ENCODE measurements at places on chromosomes 5 and 9. TPM values are rescaled to one million over a fixed set of nuclear protein-coding genes. Genes with fewer than 3 reads are reported as not detected.

The LCN9 gene
- not detected for total RNA-seq

GRCh38 chr5:62051747-62052146, 254.3 kb upstream of the KIF2A start:
- no peaks in the 10 kb centered on the region for H3K36me3 ChIP-seq
- H3K27me3 ChIP-seq: peaks cover 3% of the 10 kb centered on the region
- H3K4me1 ChIP-seq: no peaks in the 10 kb centered on the region
- no peak overlapping the region for H3K4me3 ChIP-seq
- DNase-seq: no peak
- H3K27ac ChIP-seq: no peak overlapping the region

GRCh38 chr5:68771732-68772131, 322.1 kb upstream of the SLC30A5 start:
- H3K36me3 ChIP-seq: no peaks in the 10 kb centered on the region
- DNase-seq: no peak
- H3K27ac ChIP-seq: no peak overlapping the region
- no peaks in the 10 kb centered on the region for H3K4me1 ChIP-seq

- no peak for DNase-seq
- no peak overlapping the region for H3K27ac ChIP-seq
- no peaks in the 10 kb centered on the region for H3K27me3 ChIP-seq
- no peaks in the 10 kb centered on the region for H3K36me3 ChIP-seq
- no peak overlapping the region for H3K4me3 ChIP-seq
Measured at GRCh38 chr5:91339063-91339705, 43.9 kb downstream of the ARRDC3 start.

DNA sequence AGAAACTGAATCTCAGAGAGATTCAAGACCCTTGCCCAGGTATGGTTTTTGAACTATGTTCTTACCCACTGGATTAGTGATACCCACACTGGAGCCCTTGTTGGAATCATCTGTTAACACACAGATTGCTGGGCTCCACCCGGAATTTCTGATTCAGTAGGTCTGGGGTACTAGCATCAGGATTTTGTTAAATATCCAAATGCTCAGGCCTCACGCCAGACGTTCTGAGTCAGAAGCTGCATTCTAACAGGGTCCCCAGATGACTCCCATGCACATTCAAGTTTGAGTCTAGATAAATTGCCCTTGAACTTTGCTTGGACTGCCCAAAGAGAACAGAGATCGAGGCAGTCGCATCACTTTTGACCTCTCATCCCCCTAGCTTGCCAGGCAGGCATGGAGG, 182.0 kb upstream of the WWC1 start:
- DNase-seq: no peak
- no peak overlapping the region for H3K4me3 ChIP-seq
- H3K27ac ChIP-seq: no peak overlapping the region
- no peaks in the 10 kb centered on the region for H3K36me3 ChIP-seq
- peaks cover 1% of the 10 kb centered on the region for H3K27me3 ChIP-seq

Data from activated CD8-positive, alpha-beta T cell treated with anti-CD3 and anti-CD28 coated beads for 36 hours (primary cell).